ENCODE measurements at places on chromosomes 3 and 15. TPM values are rescaled to one million over a fixed set of nuclear protein-coding genes. Genes with fewer than 3 reads are reported as not detected.

SPCS1 gene
- total RNA-seq, result 58.8 TPM

SPESP1 gene
- total RNA-seq, result 3.5 TPM

CHDH gene
- total RNA-seq, result 12.3 TPM

UQCC5 gene
- 23.9 TPM for total RNA-seq

FBXO40 gene
- total RNA-seq, result not detected

PTX3 gene
- 14.0 TPM for total RNA-seq

DNA sequence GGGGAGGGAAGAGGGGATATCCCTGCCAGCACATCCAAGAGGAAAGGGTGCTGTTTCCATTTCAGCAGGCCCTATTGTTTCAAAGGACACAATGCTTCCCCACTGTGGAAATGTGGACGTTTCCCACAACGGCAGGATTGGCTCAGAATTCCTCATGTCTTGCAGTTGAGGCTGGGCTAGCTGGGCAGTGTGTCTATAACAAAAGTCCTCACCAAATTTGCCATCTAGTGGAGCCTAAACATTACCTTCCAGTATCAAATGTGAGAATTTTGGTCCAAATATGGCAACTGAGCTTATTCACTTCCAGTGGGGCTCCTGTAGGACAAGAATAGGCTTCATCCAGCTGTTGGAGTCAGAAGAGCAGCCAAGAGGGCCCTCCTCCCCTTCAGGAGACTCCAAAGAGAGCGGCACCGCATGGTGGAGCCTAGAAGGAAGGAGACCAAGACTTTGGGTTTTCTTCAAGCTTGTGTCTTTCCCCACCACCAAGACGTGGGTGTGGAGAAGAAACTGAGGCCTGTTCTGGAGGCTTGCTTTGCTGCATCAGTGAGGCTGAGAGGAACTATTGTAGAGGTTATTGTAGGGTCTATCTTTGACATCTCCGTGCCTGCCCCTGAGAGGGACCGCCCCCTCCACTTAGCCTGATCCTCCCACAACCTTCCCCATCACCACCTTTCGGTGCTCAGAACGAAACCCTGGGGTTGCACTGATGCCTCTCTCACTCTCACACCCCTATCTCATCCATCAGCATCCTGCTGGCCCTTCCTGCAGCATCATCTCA, 45.3 kb upstream of the SLCO2A1 start:
- DNase-seq, result no peak

DNA sequence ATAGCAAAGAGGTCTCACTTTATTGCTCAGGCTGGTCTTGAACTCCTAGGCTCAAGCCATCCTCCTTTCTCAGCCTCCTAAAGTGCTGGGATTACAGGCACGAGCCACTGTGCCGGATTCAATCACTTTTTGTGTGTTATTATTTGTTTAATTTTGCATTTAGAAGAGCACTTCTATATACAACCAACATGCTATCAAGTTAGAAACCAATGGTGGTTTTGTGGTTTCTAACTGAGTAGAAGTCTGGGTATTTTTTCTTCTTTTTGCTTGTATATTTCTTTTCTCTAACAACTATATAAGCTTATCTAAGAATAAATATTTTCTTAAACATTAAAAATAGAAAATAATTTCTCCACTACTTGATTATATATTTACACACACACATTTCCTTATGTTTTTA, 86.7 kb downstream of the PEAK1 start:
- DNase-seq, result no peak

DNA sequence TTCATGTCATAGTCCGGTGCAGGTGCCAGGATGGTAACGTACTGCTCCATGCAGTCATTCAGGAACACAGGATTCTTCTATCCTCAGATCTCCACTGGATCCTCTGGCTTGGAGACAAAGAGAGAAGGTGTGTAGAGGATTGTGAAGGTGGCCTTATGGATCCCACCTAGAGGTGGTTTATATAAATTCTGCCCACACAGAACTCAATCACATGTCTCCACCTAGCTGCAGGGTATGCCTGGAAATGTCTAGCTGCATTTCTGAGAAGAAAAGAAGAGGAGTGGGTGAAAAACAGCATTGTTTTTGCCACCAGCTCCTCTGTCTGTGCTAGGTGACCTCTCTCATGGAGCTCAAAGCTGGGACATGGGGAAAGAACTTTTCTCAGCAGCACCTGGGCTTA, 478.7 kb downstream of the PDCD6IP start:
- DNase-seq, result no peak

GRCh38 chr3:140794507-140794906, 116.6 kb downstream of the TRIM42 start:
- DNase-seq, result no peak

- DNase-seq, result no peak
Measured at GRCh38 chr15:64542091-64542490, 81.7 kb downstream of the ZNF609 start.

DNA sequence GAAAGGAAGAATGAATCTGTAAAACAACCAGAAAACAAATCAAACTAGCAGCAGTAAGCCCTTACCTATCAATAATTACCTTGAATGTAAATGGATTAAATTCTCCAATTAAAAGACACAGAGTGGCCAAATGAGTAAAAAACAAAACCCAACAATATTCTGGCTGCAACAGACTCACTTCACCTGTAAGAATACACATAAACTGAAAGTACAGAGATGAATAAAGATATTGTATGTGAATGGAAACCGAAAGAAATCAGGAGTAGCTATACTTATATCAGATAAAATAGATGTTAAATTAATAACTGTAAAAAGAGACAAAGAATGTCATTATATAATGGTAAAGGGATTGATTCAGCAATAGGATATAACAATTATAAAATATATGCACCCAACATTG, 514.5 kb upstream of the DPPA4 start:
- no peak for DNase-seq

GRCh38 chr3:12627370-12627769, 36.5 kb downstream of the RAF1 start:
- DNase-seq, result no peak

- DNase-seq, result no peak
Measured at GRCh38 chr3:18189282-18190050, 235.7 kb downstream of the SATB1 start.

DNA sequence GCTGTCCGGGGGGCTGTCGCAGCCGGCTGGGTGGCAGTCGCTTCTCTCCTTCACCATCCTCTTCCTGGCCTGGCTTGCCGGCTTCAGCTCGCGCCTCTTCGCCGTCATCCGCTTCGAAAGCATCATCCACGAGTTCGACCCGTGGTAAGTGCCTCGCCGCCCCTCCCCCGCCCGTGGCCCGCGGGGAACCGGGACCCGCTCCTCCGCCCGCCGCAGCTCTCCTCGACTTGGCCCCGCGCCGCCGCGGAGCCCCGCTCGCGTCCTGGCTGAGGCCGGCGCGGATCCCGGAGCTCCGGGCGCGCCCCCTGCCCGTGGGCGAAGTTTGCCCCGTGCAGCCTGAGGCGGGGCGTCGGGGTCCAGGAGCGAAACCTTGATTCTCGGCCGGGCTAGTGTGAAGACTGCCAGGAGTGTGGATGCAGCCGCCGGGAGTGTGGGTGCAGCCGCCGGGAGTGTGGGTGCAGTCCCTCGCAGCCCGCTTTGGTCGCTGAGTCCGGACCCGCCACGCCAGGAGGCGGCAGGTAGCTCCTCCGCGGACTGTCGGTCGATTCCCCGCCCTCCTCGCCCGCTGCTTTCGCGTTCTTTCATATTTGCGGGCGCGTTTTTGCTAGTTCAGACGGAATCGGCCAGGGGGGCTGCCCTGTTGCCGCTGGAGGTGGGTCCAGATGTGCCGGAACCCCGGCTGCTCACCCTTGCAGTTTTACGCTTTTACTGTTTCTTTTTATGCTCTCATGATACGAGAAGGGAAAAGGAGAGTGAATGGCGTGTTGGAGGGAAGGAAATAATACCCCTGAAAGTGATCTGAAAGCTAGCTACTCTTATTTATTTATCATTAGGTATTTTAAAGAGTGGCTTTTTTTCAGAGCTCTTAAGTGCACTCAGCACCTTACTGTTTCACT, 692 bp downstream of the STT3B start:
- peak; percentile 44 for DNase-seq

DNA sequence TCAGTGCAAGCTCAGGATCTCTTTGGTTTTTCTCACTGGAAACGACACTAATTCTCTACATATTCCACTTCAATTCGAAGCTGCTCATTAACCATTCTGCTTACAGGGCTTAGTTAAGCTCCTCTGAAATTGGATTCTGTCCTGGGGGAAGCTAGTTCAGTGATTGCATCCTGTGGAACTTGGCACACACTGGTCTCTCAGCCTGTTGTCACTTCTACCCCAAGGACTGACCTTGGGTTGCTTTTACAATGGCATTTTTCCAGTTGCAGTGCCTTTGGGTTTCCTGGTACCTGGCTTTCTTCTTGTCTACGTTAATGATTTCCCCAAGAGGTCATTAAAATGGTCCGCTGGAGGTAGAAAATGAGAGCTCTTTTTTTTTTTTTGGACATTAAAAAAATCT, 33.3 kb upstream of the GABRB3 start:
- no peak for DNase-seq

- no peak for DNase-seq
Measured at GRCh38 chr3:152269831-152270734, 1.4 kb downstream of the MBNL1 start.

GRCh38 chr3:128804811-128805155, 74.6 kb upstream of the ACAD9 start:
- no peak for DNase-seq

- DNase-seq, result peak; percentile 66
Measured at GRCh38 chr3:138347960-138348753, at the start of gene MRAS. Gene MRAS, plus strand, starts transcription at chr3:138348579. Its CDS starts 24,305 bp downstream, at chr3:138372884.

- DNase-seq, result no peak
Measured at GRCh38 chr3:160213191-160213590, 12.0 kb upstream of the C3orf80 start.
